Activated CD8-positive, alpha-beta memory T cell treated with anti-CD3 and anti-CD28 coated beads, Interleukin-2, amount 10 ng/mL, durations not matched to agents 7 days and 5 days (primary cell): ENCODE measurements at places on chromosomes 16 and 17. TPM values are rescaled to one million over a fixed set of nuclear protein-coding genes. Genes with fewer than 3 reads are reported as not detected.
A peak's percentile ranks its signal among the peaks of the same experiment; 100 is the strongest.

DNA sequence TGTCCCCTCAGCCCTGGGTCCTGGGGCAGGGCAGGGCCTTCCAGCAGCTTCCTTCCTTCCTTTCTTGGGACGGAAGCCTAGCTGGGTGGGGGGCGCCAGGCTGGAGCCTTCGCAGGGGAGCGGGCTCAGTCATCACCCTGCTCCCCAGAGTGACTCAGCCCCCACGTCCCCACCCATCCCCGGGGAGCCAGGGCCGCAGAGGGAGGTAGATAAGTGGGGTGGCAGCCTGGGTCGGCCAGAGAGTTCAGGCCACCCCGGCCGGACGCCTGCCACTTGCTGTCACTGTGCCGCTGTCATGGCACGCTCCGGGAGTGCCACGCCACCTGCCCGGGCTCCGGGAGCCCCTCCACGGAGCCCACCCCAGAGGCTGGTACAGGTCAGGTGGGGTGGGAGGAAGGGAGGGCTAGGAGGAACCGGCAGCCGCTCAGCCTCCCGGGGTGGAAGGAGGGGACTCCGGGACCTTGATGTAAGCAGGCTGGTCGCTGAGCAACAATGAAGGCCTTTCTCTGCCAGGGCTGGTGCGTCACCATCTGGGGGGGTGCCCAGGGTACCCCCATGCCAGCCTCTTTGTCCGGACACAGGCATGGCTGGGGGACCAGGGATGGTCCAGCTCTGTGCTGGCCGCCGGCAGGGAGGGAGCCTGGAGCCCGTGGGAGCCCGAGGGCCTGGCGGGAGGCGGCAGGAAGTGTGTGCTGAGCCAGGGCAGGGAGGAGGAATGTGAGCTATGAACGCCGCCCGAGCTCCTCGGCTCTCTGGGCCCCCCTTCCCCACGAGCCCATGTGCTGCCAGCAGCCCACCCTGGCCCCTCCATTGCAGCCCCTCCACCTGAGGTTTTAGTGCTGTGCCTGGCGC, 6.6 kb downstream of the NHERF2 start:
- no peak for DNase-seq

DNA sequence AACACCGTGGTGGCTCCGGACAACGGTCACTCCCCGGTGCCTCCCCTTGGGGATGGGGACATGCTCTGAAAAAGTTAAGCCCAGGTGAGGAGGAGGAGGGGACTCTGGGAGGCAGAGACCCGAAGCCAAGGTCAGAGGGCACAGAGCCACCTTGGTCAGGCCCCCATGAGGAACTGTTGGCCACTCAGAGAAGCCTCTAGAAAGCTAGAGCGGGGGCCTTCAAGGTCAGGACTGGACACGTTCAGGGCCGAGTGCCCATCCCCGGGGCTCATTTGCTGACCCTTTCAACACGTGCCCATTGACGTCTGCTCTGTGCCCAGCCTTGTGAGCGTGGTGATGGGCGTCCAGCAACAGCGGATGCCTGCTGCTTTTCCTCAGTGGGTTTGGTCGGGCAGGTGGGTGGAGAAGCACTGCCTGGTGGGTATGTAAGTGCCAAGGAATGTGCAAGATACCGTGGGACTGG, 38.2 kb downstream of the HASPIN start:
- no peak for DNase-seq

DNA sequence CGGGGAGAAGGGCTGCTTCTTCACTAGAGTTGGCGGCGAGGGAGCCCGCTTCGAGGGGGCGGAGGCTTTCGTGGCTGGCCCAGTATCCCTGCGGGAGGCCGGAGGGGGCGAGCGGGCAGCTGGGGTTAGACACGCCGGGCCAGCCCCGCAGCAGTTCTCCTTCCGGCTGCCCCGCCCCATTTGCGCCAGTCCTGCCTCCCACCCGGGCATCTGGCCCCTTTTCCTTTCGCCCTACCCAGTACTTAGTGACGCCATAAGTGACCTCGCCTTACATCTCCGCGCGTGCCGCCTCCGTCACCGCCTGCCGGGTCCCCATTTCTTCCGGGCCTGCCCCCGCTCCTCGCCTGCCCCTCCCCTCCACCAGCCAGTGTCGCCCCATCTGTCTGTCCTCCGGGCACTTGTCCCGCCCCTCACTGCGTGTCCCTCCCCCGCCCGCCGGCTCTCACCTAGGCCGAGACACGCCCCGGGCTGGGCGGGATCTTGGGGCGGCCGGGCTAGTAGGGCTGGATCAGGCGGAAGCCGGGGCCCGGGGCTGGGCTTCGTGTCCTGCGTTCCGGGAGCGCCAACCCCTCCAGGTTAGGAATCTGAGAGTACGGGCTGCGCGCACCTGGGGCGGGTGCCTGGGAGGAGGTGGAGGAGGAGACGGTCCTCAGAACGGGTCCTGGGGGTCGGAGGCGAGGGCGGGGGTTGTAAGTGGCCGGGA, 14.3 kb downstream of the SPATA32 start:
- DNase-seq = peak; percentile 100

DNA sequence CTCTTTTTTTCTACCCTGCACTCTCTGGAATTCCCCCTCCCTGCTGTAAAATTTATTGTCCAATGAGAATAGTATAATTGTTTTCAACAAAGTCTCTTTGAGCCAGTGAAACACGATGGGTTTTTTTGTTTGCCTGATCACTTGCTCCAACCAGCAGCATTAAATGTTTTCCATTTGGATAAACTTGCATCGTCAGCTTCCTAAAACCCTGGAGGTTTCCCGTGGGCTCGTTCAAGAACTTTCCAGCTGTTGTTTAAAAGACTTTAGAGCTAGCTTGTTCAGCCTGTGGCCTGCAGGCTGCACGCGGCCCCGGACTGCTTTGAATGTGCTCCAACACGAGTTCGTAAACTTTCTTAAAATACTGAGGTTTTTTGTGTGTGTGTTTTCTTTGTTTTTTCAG, 14.9 kb downstream of the NAGPA start:
- DNase-seq = no peak

GRCh38 chr16:11015076-11015475, 70.7 kb downstream of the CLEC16A start:
- no peak for DNase-seq

- DNase-seq = no peak
Measured at GRCh38 chr17:75090871-75091854, 3.4 kb downstream of the SLC16A5 start.

DNA sequence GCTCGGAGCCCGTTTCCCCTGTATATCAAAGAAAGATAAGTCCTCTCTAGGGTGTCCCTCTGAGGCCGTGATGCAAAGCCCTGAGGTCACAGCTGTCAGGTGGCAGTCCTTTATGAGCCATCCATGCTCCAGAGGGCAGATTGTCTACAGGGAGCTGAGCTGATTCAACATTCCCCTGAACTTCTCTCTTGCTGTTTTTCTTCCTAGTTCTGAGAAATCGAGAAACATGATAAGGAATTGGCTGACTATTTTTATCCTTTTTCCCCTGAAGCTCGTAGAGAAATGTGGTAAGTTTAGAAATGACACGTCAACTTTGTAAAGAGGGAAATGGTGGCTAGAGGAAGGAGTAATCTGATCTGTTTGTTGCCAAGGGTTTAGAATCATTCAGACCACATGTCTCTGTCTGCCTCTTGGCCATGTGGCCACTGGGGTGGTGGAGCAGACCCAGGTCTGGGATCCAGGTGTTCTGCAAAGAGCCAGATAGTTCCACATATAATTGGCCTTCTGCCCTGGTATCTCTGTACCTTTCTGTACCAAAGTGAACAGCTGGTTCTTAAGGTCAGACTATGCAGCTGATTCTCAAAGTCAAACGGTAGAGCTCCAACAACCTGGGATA, 3.5 kb downstream of the CTNS start:
- peak; percentile 65 for DNase-seq

GRCh38 chr16:85019659-85020245, 7.8 kb upstream of the KIAA0513 start:
- DNase-seq = no peak

DNA sequence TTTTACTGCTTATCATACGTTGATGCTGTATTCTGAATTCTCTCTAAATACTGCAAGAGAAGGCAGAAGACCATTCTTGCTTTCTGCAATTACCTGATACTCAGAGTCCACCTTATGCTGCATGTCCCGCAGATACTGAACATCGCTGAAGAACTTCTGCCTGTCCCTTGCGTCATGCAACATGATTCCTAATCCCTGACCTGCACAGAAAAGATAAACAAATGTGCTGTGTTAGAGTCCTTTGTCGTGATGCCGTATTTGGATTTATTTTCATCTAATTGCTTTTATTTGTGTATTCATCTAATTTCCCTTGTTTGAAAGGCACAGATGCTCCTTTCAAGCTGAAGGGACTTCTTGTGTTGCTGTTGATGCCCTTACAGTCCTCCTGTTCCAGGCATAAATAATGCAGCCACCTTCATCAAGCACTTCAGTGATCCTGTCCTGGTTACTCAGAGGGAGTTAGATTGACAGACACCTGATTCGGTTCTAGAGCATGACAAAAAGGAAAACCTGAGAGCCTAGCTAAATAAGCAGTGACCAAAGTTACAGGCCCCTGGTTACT, 6.5 kb downstream of the MARCHF10 start:
- no peak for DNase-seq

DNA sequence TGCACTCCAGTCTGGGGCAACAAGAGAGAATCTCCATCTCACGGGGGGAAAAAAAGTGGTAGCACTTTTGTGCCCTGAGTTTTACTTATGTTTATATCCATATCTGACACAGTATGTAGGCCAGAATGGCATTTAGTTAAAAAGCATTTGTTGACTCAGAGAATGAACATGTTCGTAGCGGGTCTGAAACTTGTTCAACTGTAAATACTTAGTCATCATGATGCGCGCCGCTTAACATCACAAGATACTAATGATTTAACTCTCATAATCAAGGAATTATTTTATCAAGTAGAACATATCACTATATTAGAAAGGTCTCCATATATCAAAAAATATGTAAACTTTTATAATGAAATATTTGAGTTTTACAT, 55.3 kb upstream of the ITGA2B start:
- DNase-seq = no peak

DNA sequence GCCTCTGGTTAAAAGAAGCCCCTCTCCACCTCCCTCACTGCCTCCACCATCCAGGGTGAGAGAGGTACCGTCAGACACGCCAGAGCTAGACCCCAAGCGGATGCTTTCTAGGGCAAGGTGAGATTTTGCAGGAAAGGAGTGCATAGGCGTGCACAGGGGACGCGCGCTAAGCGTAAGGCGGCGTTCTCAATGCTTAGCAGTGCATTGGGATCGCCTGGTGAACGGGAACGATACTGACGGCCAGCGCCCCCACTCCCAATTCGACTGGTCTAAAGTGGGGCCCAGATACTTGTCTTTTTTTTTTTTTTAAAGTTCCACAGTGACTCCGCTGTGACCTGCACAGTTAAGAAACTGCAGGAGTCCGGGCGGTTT, 57.9 kb upstream of the CREBBP start:
- no peak for DNase-seq

GRCh38 chr16:72301523-72302236, 129.7 kb upstream of the PMFBP1 start:
- DNase-seq = no peak

- DNase-seq = no peak
Measured at GRCh38 chr16:54454616-54455015, 168.0 kb upstream of the IRX3 start.

- DNase-seq = no peak
Measured at GRCh38 chr17:68682903-68683302, 81.7 kb upstream of the FAM20A start.

GRCh38 chr17:80873307-80873951, 118.2 kb upstream of the CHMP6 start:
- no peak for DNase-seq

Gene ARHGAP44
- total RNA-seq = not detected

GRCh38 chr16:73086108-73086507, 38.2 kb upstream of the ZFHX3 start:
- no peak for DNase-seq

Gene NPIPB6
- total RNA-seq = 4.6 TPM

Gene NUDT7
- 3.9 TPM for total RNA-seq

DNA sequence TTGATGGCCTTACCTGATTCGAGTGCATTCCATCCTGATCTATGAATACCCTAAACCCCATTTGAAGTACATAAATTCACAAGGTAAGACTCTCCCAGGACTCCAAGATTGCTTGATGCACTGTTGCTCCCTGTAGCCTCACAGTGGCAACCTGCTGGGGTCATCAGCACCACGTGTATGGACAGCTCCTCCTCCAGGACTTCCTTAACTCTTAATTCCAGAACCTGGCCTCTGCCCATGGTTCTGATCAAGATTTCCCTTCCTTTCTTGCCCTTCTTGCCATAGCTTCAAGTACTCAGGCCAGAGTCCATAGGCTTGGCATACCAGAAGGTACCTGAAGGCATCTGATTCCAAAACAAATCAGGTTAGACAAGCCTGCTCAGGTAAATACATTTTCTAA, 34.0 kb upstream of the NLK start:
- DNase-seq = no peak

GRCh38 chr17:28750178-28751047, 6.6 kb downstream of the TRAF4 start:
- peak; percentile 93 for DNase-seq

GRCh38 chr16:80366023-80366422, 174.8 kb upstream of the DYNLRB2 start:
- DNase-seq = no peak

- no peak for DNase-seq
Measured at GRCh38 chr17:42131981-42132432, 9.4 kb downstream of the HSPB9 start.

Gene TBC1D3E
- not detected for total RNA-seq

DNA sequence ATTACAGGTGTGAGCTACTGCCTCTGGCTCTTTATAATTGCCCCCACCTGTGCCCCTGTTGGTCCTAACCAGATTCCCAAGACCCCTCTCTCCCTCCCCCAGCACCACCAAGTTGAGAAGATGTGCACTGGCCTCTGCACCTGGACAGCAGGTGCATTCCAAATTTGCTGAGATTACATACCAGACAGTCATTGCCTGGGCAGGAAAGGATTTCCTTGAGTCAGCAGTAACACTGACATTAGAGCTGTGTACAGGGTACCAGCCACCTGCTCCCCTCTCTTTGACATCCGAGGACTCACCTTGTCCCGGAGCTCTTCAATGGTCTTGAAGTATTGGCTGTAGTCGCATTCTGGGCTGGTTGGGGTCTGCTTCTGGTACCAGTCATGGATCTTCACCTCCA, 659 bp downstream of the KRT15 start:
- DNase-seq = no peak

GRCh38 chr16:68985855-68986254, 119.6 kb upstream of the HAS3 start:
- no peak for DNase-seq

GRCh38 chr17:17058304-17058703, 16.0 kb downstream of the MPRIP start:
- DNase-seq = no peak

Gene ARL5C
- 0.35 TPM for total RNA-seq

DNA sequence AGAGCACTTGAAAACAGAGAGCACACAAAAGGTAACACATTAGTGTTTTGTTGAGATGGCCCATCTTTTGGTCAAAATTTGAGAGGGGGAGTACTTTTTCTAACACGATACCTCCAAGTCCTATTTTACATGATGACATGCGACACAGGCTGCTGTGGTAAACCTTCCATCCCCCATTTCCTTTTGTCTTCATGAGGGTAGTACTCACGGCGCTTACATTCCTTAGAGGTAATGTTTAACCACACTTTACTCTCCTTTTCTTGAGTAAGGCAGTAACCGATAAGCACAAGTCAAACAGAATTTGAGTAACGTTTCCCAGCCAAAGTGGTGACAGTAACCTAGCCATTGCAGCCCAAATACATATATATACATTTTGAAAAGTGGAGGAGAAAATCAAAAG, 35.8 kb upstream of the PITPNM3 start:
- no peak for DNase-seq

Gene ZG16
- not detected for total RNA-seq

- peak; percentile 65 for DNase-seq
Measured at GRCh38 chr17:38663125-38663751, 11.5 kb downstream of the EPOP start.
